ENCODE measurements at places on chromosomes 1 and 21.

DNA sequence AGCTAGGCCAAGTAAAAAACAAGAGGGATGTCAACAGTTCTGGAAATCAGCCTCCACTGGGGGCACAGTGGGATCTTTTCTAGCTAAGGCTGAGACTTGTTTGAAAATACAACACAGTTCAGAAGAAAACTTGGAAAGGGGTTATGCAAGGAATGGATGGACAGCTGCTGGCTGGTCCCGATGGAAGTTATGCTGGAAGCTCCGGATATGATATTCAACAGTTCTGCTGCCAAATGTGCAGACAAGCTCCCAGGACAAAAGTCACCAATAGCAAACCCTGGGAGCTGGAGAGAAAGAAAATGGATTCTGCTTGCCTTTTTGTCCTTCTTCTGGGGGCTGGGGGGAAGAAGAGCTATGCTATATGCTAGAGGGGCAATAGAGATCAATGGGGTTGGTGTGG, 14.3 kb downstream of the LMX1A start:
- no peak for DNase-seq

GRCh38 chr1:169670836-169671235, 40.6 kb downstream of the SELL start:
- no peak for DNase-seq

DNA sequence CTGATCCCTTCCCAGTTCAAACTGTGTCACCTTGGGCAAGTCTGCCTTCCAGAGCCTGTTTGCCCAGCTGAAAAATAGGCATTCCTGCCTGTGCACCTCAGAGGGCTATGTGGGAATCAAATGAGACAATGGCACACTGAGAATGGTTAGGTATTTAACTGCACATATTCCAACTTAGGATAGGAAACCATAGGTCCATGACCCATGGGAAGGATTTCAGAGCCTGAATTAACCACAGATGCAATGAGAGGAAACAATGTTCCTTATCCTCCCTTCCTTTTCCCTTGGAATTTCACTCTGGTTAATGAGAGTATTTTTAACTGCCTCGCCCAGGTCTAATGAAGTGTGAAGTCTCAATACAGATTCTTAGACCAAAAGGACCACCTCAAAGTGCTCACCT, 12.7 kb downstream of the PAFAH2 start:
- no peak for DNase-seq

- DNase-seq, result peak; percentile 50
These were observed 32.1 kb downstream of the ARID4B start for GRCh38 chr1:235295902-235296350.

DNA sequence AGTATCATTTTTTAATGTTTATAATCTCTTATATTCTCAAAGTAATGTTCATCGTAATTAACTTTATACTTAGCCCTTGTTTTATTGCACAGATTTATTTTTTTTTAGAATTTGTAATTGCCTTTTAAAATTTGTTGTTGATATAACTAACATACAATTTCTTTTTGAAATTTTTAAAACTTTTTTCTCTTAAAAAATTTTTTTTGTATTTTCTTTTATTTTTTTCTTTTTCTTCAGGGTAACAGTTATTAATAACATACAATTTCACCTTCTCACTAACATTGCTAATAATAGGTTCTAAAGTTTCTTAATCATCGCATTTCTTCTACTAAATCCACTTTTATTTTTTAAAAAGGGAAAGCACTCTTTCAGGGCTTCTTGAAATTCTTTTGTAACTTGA, 11.3 kb upstream of the VAMP4 start:
- DNase-seq, result no peak

GRCh38 chr1:162676087-162676486, 43.8 kb downstream of the DDR2 start:
- DNase-seq, result no peak

DNA sequence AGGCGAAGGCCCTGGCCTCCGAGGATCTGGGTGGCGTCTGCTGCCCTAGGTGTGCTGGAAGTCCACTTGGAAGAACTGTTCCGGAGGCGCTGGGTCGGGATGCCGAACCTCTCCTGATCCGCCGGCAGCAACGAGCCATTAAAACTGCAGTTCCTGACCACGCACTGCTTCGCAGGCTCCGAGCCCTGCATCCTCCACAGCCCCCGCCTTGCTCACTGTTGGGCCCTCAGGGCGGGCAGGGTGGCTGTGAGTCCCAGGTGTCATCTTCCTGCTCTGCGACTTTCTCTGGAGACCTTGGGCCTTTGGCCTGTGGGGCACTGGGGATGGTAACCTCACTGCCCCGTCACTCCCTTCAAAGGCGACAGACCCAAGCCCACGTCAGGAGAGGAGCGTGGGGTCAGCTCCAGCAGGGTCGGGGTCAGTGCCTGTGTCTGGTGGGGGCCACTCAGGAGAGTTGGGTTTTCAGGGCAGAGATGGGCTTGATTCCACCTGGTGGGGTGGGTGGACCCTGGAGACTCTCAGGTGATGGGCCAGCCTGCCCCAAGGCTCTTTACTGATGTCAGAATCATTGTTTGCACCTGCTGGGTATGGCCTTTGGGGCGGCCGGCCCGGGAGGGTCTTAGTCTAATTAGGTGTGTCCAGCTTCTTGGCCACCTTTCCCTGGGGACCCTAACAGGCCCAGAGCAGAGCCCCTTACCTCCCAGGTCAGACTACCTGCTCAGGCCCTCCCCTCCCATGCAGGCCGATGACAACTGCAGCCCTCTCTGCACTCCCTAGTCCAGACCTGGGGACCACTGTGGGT, 3.1 kb downstream of the PRXL2B start:
- no peak for DNase-seq

DNA sequence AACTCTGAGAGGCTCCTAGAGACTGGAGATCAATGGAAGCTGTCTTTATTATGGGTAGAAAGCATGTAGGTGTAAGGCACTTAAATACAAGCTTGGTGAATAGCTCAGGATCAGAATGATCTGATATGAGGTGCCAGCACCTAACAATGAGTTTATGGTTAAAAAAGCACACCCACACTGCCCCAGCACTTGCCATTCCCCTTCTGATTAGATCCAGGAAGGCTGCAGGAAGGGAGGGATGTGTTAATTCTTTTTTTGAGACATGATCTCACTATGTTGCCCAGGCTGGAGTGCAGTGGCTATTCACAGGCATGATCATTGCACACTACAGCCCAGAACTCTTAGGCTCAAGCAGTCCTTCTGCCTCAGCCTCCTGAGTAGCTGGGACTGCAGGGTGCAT, 71.8 kb upstream of the IVNS1ABP start:
- DNase-seq, result no peak

Data from non-pigmented ciliary epithelial cell (primary cell).